ENCODE measurements at places on chromosomes 2 and 18.
A peak's percentile ranks its signal among the peaks of the same experiment; 100 is the strongest.

- no peak for DNase-seq
Observed at GRCh38 chr2:123596621-123597020, 428.5 kb upstream of the CNTNAP5 start.

GRCh38 chr2:12685145-12685544 is 31.6 kb upstream of the TRIB2 start:
- DNase-seq = no peak

DNA sequence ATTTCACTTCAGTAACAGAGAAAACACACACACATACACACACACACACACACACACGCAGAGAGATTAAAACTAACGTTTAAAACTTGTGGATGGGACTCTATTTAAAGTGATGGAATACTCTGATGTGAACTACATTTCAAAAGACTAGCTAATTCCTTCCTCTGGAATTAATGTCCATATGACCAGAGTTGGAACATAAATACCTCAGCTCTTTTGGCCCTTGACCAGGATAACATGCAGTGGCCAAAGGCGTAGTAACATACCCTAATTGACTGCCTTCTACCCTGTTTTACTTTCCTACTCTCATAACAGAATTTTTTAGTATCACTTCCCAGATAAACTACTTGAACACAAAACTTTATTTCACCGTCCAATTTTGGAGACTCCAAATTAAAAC is 671.3 kb upstream of the CHAC2 start:
- DNase-seq = no peak

DNA sequence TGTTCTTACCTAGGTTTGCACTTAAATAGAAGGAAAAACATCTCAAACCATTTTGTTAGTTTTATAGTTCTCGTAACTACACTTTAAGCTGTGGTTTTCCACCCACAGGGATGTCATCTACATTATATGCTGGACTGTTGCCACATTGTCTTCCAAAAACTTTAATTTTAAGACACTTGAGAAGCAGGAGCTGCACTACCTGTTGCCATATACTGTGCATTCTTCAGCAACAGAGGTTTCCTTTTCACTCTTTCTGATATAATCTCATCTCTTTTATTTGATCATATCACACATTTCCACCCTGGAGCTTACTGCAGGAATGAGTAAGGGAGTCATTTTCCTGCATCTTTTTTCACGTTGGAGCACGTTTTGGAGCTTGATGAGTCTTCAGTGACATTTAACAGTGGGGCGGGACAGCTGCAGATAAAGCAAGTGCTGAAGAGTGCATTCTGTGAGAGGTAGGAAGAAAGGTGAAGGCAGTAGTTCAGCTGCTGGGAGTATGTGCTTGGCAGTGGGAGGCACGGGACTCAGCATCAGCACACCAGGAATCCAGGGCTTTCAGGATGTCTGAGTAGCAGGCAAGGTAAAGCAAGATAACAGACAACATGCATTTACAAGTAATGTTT is 3.8 kb downstream of the LIMS1 start:
- DNase-seq = no peak

DNA sequence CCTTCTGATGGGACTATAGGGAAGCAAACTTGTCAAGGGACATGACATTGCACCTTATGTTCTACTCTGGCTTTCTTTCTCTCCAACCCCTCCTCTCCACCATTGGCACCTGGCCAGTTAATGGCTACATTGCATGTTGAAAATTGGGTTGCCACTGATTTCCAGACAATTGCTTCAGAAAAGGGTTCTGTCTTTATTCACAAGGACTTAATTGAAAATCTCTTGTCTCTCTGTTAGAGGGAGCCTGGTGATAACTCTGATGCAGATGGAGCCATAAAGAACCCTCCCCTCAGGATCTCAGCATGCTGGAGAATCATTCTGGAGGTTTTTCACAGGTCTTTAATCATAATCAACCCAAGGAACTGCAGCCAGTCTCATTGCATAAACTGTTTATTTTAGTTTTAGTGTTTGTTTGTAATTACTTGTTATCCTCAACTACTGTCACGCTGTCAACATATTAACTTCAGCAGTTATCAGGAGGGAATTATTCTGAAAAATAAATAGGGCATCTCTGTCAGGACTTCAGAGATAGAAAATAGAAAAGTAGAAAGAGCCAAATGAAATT is 316.8 kb downstream of the RIT2 start:
- DNase-seq = no peak

GRCh38 chr18:49135877-49136276 is 185.1 kb upstream of the SMAD7 start:
- peak; percentile 82 for DNase-seq

GRCh38 chr2:169997140-169997887 is 170.1 kb downstream of the UBR3 start:
- no peak for DNase-seq

DNA sequence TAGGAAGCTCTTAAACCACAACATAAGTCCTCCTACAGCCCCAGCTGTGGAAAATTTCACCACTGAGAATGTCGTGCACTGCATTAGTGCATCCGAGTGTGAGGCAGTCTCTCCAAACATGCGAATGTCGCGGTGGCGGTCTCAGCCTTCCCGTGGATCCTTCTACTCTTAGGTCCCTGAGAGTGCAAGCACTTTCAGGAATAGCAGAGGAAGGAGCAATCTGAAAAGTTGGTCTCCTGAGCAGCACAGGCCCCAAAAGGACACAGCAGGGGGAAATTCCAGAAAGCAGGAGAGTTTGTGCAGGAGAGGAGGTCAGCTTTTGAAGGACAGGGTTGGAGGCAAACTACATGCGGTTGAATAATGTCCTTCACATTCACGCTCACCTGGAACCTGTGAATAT is 440.5 kb upstream of the SMIM21 start:
- no peak for DNase-seq

DNA sequence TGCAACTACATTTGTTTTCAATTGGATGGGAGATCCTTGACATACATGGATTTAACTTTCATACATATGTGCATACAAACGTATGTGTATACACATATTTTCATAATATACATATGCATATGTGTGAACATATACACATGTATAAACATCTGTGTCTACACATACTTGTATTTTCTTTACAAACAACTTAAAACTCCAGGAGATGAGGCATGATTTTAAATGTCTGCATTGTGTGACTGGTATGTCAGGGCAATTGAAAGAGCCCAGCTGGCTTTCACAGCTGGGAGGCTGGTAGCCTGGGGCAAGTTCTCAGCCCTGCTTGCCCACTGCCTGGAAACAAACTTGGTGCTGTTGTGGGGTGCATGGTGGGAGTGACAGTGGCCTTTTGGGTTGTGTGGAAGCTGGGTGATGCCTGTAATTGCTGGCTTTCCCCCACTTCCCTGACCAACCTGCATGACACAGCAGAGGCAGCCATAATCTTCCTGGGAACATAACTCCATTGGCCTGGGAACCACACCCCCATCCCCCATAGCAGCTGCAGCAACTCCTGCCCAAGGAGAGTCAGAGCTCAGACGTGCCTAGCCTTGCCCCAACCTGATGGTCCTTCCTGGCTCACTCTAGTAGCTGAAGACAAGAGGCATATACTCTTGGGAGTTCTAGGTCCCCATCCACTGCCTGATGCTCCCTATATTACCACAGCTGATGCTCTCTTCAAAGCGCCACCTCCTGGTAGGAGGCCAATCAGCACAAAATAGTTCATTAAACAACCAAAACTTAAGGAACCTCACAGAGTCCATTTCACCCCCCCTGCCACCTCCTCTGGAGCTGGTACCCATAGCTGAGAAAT is 158.3 kb downstream of the CERS6 start:
- no peak for DNase-seq

GRCh38 chr2:213036836-213037235 is 114.6 kb downstream of the IKZF2 start:
- DNase-seq = no peak

DNA sequence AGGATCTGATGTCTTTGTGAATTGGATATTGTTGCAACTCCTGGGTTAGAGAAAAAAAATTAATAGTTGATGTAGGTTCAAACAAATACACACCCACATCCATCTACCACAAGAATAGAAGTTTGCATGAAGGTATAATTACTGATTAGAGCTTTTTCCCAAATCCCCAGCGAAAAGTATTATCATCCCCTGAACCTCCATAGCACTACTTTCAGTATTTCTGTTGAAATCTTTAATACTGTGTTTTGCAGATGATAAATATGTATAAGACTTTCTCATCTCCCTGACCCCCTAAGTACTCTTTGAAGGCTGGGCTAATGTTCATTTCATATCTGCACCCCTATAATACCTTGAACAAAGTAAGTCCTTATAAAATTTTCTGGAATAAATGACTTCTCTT is 6.4 kb downstream of the FN1 start:
- DNase-seq = no peak

DNA sequence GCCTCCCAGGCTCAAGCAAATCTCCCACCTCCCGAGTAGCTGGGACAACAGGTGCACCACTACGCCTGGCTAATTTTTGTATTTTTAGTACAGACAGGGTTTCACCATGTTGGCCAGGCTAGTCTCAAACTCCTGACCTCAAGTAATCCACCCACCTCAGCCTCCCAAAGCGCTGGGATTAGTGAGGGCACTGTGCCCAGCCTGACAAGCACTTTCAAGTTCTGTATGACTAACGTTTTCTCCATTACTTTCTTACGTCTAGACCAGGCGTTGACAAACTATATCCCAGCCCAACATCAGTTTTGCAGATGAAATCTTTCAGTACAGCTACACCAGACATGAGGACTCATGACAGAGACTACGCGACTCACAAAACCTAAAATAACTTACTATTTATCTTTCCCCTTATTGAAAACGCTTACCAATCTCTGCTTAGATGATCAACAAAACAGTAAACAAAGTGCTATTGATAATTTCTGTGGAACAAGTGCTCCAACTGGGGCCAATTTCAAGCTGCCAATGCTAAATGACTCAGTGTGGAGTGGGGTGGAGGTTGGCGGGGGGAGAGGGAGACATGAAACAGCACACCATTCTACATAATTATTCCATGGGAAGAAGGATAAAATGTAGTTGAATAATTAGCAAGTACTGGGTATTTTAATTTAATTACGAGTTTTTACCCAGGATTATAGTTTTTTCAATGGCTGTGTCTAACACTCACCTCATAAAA is 59.1 kb downstream of the SAP130 start:
- no peak for DNase-seq

- DNase-seq = no peak
Observed at GRCh38 chr2:112204411-112204810, 50.4 kb downstream of the ZC3H8 start.

GRCh38 chr2:67446491-67446911 is 49.4 kb downstream of the ETAA1 start:
- no peak for DNase-seq

GRCh38 chr2:8622199-8622911 is 59.5 kb upstream of the ID2 start:
- DNase-seq = no peak

DNA sequence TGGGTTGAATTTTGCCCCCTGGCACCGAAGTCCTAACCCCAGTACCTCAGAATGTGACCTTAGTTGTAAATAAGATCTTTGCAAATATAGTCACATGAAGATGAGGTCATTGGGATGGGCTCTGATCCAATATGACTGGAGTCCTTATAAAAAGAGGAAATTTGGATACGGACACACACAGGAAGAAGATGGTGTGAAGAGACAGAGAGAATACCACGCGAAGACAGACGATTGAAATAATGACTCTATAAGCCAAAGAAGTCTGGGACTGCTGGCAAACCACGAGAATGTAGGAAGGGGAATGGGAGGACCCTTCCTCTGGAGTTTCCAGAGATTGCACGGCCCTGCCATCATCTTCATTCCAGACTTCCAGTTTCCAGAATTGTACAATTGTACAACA is 98.6 kb downstream of the CPO start:
- peak; percentile 23 for DNase-seq

- DNase-seq = no peak
Observed at GRCh38 chr2:230974096-230974913, 21.6 kb upstream of the SPATA3 start.

DNA sequence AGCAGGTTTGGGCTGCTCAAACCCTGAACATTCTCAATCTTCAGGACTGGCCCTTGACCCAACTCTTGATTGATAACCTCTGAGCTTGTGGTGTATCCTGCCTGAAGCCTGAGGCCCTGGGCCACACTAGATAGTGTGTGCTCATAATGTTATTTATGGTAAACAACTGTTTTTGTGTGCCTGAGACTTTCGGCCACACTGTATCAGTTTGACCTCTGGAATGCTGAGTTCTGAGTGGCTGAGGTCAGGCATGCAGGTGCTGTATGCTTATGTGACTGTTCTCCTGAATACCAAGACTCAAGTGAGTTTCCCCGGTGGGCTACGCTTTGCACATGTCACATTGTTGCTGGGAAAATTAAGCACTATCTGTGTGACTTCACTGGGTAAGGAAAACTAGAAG is 82.2 kb upstream of the RMP24 start:
- no peak for DNase-seq

GRCh38 chr2:121236650-121237180 is 48.3 kb downstream of the TFCP2L1 start:
- DNase-seq = no peak

GRCh38 chr2:72973566-72974435 is 56.5 kb downstream of the EMX1 start:
- peak; percentile 71 for DNase-seq
